DMS79 (cell line): ENCODE measurements at places on chromosomes 2 and 18.

DNA sequence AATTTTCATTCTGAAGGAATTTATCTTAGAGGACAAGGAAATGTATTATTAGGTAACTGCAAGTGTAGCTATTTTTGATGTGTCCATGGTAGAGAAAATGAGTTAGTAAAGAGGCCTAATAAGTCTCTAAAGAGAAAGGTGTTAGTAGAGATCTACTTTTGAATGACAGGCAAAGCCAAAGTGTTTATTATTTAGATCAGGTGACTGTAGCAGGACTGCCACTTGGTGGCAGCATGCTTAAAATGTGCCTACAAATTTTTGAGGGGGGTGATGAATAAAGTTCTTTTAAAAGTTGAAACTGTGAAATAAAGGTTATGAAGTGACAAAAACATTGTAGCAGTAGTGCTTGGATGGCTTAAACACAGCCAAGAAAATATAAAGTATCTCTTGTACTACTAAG, 421.5 kb upstream of the MEIS1 start:
- no peak for DNase-seq

GRCh38 chr2:45859682-45860081, 208.2 kb downstream of the PRKCE start:
- no peak for DNase-seq

GRCh38 chr2:220120041-220120440, 492.6 kb downstream of the SLC4A3 start:
- DNase-seq, result no peak

DNA sequence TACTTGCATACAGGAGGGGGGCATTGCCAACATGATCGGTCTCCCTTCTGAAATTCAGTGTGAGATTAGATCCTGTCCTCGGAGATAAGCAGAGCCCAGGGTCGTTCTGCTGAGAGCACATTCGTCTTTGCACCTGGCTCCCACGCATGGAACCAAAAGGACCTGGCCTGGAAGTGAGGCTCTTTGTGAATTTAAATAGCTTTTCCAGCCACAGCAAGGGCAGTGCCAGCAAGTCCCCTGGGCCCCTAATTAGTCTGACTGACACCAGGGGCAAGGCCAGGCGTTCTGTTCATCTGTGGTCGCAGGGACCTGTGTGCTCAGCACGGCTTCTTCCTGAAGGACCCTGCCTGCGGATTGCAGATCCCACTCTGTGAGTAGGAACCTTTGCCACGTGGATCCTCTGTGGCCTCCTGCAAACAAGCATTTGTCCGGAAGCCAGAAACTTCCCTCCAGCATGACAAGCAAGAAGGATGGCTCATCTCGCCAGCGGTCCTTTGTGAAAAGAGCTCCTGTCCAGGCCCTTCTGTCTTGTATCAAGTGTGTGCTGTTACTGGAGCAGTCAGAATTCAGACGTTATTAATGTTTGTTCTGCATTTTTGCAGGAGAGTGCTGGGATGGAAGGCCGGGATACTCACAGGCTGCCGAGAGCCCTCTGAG, 128.7 kb downstream of the TPO start:
- DNase-seq, result no peak

GRCh38 chr2:132583666-132584360, 86.2 kb downstream of the LYPD1 start:
- no peak for DNase-seq

DNA sequence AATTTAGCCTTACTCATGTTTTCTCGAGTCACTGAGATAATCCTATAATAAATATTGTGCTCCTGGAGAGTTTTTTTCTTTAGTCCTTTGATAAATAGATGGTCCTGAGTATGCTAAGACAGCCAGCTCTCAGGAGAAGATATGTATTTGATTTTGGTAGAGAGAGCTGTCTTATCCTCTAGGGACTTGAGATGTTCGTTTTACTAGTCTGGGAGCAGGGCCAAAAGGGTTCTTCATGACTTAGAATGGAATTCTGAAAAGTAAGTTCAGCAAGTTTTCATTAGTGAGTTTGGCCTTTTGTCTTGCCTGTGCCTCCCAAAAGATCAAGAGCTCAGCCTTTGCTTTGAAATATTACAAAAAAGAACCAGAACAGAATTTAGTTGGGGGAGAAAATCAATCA, 246.7 kb downstream of the BABAM2 start:
- peak; percentile 49 for DNase-seq

GRCh38 chr18:63249771-63250170, 69.8 kb downstream of the BCL2 start:
- no peak for DNase-seq

DNA sequence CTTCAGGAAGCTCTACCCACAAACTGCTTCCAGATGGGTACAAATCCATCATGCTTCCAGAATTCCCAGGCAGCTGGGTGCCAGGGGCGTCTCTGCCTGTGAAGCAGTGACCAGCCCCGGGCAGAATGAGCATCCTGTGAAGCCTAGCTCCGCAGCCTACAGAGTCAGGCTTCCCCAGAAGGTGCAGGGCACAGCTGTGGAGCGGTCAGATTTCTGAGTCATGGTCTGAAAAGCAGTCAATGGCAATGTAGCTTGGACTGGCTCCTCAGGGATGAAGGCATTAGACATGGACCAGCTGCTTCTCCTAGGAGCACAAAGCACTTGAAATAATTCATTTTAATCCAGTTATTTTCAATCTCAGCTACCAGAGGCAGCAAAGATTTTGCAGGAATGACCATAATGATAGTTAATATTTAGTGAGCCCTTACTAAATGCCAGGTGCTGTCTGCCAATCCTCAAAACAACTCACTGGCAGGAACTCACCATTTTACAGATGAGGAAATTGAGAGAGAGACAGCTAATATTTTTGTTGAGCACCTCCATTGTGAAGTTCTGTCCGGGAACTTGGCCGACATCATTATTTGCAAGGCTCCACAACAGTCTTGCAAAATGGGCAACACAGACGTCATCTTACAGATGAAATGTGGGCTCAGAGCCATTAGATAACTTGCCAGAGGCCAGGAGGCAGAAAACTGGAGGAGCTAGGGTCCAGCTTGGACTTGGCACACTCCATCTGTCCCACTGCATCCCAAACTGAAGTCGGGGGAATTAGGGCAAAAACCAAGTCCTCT, 31.7 kb downstream of the ACMSD start:
- DNase-seq, result no peak

- no peak for DNase-seq
Measured at GRCh38 chr2:238943338-238944067, 95.6 kb downstream of the TWIST2 start.
